ENCODE measurements at places on chromosomes 11 and 22. TPM values are rescaled to one million over a fixed set of nuclear protein-coding genes. Genes with fewer than 3 reads are reported as not detected.

SCGB1C1 gene
- polyA plus RNA-seq = not detected

CPSF7 gene
- polyA plus RNA-seq = 24.8 TPM

GRCh38 chr11:63244862-63245261, 1.5 kb upstream of the SLC22A25 start:
- no peak for DNase-seq

DNA sequence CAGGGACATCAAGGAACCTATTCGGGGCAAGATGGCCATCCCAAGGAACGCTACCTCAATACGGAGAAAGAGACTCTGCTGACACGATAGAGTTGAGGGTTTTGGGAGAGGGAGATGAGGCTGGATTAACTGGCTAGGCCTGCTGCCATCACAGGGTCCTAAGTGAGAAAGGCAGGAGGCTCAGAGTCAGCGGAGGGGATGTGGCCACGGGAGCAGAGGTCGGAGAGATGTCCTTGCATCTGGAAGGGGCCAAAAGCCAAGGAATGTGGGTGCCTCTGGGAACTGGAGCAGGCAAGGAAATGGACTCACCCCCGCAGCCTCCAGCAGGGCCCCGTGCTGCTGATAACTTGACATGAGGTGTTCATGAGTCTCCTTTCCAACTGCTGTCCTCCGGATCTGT, 31.0 kb upstream of the RFPL3 start:
- no peak for DNase-seq

GRCh38 chr11:65962141-65962564, 619 bp downstream of the SART1 start:
- DNase-seq = no peak

DNA sequence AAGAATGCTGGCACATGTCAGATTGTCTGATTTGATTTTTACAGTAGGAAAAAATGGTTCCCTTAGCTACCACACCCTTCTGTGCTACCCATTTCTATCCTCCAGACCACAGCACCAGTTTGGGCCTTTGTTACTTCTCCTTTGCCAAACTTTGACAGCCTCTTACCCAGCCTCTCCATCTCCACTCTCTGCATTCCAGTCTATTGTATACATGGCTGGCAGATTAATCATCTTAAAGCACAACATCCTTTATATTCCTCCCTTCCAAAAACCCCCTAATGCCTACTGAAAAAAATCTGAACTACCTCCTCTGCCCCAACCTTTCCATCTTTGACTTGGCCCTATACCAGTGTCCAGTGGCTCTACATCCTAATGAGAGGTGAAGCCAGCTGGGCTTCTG, 10.8 kb upstream of the PANX1 start:
- no peak for DNase-seq

DNA sequence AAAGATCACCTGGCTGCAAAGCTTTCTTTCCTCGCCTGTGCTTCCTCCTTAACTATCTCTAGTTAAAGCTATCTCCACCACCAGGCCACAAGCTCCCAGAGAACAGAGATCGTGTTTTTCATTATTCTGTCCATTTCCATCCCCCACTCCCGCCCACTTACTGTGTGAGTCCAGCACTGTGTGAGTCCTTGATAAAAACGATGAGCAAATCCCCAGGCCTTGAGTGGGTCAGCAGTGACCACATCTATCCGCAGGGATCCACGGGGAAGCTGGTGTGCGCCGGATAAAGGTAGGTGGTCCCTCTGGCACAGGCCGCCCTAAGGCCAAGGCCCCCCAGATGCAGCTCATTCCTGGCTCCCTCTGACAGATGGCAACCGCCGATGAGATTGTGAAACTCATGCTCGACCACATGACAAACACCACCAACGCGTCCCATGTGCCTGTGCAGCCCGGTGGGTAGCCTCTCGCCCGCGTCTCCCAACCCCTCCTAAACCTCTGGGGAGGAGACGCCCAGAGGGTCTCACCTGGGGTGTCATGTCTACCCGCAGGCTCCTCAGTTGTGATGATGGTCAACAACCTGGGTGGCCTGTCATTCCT, 9.3 kb downstream of the TKFC start:
- DNase-seq = no peak

- DNase-seq = no peak
Observed at GRCh38 chr11:64477675-64478074, 113.3 kb upstream of the SLC22A12 start.
